ENCODE measurements at places on chromosomes 7 and 10.

- DNase-seq, result no peak
Measured at GRCh38 chr10:117221156-117221711, 19.7 kb upstream of the SLC18A2 start.

- DNase-seq, result no peak
Measured at GRCh38 chr7:33998476-33998875, 93.1 kb downstream of the BMPER start.

GRCh38 chr10:109906316-109906715, 17.0 kb downstream of the XPNPEP1 start:
- no peak for DNase-seq

- DNase-seq, result no peak
Measured at GRCh38 chr10:113026679-113027078, 76.6 kb downstream of the TCF7L2 start.

- no peak for DNase-seq
Measured at GRCh38 chr7:17144322-17144721, 154.1 kb upstream of the AHR start.

- DNase-seq, result no peak
Measured at GRCh38 chr7:8582728-8583127, 149.3 kb downstream of the NXPH1 start.

DNA sequence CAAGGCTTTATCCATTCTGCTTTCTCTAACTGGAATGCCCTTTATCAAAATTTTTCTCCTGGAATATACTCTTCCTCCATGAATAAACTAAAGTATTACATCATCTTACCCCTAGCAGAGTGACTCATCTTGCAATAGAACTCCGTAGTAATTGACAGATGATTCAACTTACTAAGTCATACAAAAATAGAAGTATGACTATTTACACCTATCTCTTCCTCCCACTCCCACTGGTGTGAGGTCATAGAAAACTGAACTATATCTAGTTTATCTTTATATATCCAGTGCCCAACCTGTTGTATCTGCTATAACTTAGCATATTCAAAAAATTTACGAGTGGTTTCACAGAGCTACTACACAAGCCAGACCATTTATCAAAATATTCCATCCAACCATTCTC, 26.1 kb downstream of the ABCB1 start:
- DNase-seq, result no peak

- no peak for DNase-seq
Measured at GRCh38 chr7:131753620-131754222, 197.3 kb upstream of the PODXL start.

DNA sequence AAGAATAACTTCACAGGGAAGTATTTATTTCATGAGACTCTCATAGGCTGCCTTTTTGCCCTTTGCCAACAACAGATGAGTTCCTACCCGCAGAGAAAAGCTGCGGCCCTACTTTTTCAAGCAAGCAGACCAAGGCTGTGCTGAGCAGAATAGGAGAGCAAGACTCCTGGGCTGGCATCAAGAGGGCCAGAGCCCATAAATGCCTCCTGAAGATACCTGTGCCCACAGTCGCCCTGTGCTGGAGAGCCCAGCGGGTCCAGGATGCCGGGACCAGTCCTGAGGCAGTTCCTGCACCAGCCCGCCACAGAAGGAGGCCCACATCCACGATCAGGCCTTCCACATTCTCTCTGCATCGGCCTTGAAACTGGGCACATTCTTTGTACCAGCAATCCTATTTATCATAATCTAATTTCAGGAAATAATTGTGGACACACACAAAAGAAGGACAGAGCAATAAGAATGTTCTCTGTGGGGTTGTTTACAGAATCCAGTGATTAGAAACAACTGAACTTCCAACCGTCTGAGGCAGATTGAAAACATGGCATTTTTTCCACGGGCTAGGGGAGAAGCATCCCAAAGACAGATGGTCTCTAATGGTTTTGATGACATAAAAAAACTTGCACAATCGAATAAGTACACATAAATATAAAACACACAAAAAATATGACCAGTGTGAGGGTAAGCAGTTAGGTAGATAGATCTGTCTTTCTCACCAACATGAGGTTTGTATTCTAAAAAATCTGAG, 95.6 kb downstream of the CPXM2 start:
- no peak for DNase-seq

DNA sequence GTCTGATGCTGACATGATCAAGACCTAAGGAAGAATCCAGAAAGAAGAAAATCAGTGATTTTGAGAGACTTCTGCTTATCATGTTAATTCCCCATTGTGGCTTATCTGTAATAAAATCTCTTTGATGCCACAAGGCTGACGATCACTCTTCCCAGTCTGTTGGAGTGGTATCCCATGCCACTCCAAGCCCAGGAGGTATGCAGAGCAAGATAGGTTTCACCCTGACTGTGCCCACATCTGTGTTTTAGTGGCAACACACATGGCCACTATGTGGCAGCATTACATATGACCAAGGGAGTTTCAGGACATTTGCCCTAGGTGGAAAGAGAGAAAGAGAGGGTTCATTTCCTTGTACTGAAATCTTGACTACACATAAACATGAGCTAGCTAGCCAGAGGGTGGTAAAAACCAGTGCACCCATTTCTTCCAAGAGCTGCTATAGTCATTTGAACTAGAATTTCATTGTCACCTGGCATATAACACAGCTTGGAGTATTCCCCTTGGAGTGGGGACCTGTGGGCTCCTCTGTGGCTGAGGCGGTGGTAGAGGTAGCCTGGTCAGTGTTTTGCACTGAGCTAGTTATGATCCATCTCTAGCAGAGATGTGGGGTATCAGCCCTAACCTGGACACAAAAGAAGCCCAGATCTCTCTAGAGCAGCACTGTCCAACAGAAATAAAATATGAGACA, 20.8 kb downstream of the LAMB4 start:
- no peak for DNase-seq

DNA sequence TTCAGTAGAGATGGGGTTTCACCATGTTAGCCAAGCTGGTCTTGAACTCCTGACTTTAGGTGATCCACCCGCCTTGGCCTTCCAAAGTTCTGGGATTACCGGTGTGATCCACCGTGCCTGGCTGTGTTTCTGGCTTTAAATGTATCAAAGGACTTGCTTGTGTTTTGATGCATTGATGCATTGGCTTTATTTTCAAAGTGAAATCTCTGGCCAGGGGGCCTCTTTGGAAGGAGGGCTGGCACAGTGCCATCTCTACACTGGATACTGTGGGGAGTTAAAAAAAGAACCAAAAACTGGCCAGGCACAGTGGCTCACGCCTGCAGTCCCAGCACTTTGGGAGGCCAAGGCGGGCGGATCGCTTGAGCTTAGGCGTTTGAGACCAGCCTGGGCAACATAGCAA, 16.0 kb downstream of the MNX1 start:
- no peak for DNase-seq

DNA sequence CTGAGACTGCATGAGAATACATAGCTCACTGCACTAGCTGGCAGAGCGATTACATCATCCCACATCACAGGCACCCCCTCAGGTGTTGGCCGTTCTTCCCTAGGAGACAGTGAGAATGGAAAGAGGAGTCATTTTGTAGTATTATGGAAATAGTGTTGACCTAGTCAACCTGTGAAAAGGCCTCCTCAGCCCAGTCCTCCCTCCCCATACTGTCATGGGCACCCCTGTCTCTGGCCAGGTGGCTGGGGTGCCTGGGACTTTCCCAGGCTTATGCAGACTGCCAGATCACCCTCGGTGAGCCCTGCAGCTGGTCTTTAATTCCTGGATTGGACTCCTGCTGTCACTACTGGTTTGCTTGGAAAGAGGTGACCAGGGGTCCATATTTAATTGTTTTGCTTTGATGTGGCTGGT, 4.0 kb downstream of the INPP5A start:
- DNase-seq, result no peak

DNA sequence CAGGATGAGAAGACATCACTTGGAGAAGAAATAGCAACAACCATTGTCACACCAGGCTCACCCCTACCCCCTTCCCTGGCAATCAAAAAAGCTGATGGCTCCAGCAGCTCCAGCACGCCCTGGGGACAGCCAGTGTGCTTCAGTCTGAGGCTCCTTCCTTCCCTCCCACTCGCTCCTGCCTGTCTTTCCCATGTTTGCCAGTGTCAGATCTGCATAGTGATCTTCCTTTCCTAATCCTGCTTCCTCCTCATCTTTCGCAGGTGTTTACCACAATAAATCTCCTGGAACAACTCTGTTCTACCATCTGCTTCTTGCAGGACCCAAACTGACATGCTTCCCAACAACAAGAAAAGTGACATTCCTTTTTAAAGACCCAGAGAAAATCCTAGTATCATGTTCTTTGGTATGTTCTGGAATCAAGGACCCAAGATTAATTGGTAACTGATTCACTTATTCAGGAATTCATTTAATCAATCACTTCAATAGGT, 57.1 kb downstream of the STEAP1B start:
- no peak for DNase-seq

- DNase-seq, result no peak
Measured at GRCh38 chr10:28711776-28712175, 34.5 kb downstream of the BAMBI start.

DNA sequence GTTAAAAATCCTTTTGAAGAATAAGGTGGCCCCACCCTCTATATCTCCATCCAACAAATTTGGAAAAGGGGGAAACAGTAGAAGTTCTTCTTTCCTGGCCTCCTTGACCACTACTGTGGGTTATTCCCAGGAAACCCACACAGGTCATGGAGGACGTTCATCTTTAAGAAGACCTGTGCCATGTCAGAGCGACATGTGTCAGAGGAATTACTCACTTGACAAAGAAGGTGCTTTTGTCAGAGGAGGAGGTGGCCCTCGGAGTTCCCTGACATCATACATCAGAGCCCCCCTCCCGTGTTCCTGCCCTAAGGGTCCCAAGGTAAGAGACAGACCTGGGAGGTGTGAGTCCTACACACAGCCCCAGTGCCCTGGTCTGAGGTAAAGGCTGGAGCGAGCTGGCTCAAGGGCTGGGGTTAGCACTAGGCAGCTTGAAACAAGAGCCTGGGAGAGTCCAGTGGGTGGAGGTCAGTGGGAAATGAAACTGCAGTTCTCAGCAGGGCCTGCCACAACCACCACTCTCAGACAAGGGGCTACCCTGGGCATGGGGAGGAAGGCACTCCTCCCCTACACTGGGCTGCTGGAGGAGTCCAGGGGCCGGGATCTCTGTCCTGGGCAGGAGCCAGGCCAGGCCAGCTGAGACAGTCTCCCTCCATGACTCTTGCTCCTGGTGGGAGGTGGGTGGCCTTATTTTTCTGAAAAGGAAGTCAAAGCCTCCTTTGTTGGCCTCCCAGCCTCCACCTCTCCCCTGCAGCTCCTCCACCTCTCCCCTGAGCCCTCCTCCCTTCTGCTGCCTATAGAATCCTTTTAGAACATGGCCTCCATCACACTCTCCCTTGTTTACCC, 21.8 kb upstream of the ZMIZ1 start:
- no peak for DNase-seq

GRCh38 chr10:28840971-28841370, 163.7 kb downstream of the BAMBI start:
- no peak for DNase-seq

DNA sequence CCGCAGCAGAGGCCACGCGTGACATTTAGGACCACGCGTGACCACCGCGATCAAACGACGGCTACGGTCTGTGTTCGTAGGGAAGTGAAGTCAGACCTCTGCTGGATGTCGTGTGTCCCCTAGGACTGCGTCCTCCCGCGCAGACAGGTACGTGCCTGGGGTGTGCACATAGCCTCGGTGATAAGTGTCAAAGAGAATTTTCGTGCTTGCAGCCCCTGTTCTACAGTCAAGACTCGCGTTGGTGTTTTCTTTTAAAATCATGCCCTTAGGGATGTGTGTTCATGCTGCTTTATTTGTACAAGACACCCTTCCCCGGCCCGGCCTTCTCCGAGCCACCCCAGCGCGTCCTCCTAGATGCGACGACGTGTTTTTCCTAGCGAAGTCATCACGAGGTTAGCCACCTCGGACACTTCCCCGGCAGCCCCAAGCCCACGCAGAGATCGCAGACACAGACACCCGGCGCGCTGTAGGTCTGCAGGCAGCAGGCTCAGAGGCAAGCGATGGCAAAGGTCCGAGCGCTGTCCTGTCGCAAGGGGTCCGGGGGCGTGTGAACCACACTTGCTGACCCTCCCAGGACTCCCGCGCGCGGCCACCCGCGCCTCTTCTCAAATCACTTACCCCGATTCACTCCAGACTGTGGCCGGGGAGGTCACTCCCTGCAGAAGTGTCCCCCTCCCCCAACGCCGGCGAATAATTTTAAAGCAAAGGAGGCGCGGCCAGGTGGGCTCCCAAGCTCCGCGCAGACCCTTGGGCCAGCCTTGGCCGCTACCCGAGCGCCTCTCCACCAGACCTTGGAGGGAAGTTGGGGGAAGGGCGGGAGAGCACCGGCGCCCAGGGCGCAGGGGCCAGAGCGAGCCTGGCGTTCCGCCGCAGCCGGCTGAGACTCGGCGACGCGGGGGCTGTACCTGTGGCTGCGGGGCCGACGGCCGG, 552 bp downstream of the MKX start:
- DNase-seq, result no peak

DNA sequence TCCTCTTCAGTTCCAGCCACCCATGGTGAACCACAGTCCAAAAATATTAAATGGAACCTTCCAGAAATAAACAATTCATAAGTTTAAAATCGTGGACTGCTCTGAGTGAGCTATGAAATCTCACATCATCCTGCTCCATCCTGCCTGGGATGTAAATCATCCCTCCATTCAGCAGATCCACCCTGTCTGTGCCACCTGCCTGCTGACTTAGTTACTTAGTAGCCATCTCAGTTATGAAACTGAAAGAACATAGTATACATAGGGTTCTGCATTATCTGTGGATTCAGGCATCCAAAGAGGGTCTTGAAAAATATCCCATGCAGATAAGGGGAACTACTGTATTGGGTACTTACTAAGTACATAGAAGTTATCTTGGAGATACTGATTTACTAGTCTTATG, 89.0 kb downstream of the ST8SIA6 start:
- DNase-seq, result no peak

- DNase-seq, result no peak
Measured at GRCh38 chr7:71286336-71286735, 154.4 kb downstream of the GALNT17 start.

DNA sequence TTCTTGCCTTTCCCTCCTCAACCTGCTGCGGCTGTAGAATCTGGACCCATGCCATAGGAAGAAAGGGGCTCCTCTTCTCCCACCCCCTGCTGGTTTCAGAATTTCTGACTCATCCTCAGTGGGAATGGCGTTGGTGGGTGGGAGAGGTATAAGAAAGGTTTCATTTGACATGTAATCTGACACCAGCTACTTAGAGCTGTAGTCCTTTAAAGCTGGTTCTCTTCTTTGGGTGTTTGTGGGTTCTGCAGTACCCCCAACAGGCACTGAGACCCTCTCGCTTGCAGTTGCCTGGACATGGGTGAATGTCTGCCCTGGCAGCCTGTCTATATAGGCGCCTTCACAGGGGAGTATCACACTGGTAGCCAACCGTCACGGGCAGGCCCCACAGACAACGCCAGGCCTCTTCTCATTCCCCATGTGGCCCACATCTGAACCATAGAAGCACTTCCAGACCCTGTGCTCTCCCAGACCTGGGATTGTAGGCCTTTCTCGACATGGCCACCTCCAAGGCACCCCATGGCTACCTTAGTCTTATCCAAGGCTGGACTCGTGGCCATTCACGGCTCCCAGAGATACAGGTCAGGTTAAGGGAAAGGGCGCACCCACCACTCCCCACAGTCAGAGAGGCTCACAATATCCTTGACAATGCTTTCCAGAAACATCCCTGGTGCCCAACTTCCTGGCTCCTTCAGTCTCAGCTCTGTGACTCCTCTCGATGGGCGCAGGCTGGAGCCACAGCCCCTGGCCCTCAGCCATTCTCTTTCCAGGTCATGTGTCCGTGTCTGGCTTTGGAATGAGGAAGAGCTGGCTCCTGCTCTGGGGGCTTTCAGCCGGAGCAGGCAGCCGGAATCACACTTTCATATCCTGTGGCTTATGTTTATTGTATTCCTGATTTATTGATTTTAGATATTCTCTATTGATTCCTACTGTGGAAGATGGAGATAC, 17.5 kb downstream of the ZNF862 start:
- DNase-seq, result no peak

Measured in forelimb muscle (tissue), 1 donor.